ENCODE measurements at places on chromosomes 13 and 19.
A peak's percentile ranks its signal among the peaks of the same experiment; 100 is the strongest.

DNA sequence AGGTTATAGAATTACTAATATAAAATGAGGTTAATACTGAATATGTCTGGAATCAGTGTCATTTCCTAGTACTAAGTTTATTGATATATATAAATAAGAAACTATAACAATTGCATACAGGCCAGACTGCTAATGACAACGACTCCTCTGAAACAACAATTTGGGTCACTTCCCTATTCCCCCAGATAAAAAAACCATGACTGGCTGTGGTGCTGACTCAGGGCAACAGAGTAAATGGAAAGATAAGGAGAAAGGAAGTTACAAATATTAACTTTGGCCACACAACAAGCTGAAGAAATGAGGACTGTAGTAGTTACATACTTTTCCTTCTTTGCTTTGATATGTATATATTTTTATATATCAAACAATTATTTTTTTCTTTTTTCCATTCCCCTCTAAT is 263.7 kb upstream of the PCDH9 start:
- DNase-seq = peak; percentile 4

DNA sequence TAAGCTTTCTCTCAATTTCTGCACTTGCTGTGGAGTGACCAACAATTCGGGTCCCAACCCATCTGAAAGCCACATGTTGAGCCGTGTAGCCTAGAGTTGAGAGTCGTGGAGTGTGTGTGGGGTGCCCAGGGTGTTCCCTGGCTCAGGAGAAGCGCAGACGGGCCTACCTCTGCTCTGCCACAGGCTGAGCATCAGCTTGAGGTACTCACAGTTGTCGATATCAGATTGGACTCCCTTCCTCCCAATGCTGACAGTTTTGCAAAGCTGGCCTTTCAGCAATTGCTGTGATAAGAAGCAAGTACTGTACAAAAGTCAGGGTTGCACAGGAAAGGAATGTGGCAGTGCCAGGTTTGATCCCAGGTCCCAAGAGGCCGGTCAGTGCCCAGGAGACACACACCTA is 133.4 kb upstream of the SPACA7 start:
- DNase-seq = no peak

DNA sequence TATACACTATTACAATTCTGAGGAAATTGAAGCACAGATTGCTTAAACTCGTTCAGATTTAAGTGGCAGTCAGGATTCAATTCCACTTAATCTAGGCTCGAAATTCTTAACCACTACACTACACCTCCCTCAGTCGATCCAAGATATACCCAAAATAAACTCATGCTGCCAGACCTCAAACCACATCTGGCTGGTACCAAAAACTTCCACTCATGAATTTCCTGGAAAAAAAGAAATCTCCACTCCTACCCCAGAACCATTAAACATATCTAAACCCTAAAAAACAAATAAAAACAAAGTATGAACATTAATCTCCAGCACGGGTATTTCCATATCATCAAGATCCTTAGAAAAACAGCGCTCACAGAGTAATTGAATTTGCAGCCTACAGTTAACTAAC is 1.1 kb downstream of the ZFP30 start:
- peak; percentile 2 for DNase-seq

DNA sequence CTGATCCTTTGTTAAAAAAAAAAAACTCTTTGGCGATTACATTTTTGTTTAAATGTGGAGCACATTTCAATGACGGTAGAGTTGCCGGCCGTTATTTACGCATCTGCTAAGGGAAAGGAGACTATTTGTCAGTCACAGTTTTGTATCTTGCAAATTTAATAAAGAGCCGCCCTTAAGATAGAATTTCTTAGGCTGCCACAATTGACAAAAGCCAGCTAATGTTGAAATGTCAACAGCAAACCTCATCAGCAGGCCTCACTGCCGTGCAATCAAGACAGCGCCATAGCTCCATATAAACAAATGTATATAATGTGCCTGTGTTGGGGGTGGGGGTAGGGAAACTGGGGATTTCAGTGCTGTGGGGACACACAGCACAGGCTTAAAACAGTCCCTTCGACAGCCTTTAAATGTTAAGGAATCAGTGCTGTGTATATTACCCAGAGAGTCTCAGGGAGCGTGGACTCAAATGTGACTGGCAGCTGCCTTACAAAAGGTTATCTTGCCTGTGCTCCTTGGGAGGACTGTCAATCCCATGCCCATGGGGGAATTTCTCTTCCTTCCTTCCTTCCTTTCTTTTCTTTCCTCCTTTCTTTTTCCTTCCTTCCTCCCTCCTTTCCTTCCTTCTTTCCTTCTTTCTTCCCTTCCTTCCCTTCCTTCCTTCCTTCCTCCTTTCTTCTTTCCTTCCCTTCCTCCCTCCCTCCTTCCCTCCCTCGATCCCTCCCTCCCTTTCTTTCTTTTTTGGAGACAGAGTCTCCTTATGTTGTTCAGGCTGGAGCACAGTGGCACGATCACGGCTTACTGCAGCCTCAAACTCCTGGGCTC is 108.0 kb downstream of the URI1 start:
- DNase-seq = no peak

DNA sequence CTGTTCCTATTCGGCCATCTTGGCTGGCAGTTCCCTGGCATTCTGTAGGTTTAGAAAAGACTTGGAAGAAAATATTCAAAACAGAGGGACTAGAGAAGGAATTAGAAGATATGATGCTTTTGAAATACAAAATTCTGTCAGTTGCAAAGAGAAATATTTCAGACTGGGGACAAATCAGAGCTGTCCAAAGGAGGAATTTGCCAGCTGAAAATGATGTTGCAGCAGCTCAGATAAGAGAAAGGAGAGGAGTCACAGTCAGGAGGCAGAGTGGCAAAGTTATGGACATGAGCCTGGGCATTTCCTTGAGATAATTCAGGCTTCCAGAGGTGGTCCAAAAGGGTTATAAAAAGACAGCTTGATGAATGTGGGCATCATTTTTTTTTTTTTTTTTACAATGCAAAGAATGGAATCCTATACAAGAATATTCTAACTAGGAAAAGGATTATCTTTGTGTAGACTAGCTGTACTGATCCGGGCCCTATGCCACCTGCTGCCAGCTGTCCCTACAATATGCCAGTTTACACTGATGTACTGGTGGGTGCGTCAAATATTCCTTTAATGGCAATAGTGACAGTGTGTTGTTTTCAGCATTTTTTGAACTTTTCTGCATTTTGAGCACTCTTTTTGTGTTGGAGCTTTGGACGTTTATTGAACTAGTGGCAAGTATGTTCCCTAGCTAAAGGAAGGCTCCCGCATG is 31.8 kb upstream of the CBY2 start:
- no peak for DNase-seq

DNA sequence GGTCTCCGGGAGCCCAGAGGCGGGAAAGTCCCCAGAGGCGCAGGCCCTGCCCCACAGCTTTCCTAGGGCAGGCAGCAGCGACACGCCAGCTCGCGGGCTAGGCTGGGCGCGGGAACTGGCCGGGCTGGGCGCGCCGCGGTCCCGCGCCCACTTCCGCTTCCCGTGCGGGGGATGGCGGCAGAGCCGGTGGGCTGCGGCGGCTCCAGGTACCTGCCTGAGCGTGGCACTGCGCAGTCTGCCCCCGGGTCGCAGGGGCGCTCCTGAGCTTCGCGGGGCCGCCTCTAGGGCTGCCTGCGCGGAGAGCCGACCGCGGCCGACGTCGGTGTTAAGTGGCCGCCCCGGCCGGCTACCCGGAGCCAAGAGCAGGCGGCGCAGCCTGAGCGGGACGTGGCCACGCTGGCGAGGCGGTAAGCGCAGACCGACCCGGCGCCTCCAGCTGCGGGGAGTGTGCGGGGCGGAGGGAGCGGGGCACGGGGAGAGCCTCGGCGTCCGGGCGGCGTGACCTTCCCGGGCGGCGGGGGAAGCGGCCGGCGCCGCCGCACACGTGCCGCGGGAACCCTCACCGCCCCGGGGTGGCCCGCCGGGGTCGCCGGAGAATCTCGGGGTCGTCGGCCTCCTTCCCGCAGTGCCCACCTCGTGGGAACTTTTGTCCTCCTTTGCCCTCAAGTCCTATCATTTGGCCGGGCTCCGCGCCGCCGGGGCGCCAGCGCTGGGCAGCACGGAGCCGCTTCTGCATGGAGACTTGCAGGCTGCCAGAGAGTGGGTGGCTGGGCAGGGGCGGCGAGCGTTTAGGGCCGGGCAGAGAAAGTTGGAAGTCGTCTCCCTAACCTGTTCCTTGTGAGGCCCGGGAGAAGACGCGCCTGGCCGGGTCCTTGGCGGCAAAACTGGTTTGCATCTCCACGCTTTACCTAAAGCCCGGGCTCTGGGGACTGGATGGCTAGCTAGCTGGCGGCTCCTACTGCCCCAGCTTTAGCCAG is 31.4 kb upstream of the MPHOSPH8 start:
- peak; percentile 41 for DNase-seq

DNA sequence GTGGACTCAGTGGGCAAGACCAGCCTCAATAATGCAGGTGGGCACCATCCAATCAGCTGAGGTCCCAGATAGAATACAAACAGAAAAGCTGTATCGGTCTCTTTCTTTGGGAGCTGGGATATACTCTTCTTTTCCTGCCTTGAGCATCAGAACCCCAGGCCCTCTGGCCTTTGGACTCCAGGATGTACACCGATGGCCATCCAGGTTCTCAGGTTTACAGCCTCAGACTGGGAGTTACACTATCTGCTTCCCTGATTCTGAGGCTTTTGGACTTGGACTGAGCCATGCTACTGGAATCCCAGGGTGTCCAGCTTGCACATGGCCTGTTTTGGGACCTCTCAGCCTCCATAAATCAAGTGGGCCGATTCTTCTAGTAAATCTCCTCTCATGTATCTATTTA is 27.6 kb upstream of the USP12 start:
- DNase-seq = no peak

DNA sequence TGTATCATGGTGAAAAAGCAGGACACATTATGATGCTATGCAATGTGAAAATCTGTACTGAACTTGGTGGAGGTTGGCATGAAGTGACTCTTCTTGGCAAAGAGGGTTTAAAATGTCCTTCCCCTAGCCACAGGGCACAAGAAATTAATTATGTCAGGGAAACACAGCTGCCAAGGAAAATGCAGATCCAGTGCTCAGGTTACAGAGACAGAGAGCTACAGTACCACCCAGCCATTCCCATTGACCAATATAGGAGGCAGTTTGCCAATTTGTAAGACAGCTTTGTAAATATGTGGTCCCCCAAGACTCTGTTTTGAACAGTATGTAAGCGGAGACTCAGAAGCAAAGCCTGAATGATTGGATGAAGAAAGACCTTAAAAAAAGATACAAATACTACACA is 69.4 kb upstream of the KLF12 start:
- DNase-seq = peak; percentile 34

- no peak for DNase-seq
Observed at GRCh38 chr13:35524171-35524570, 47.7 kb upstream of the MAB21L1 start.

- DNase-seq = no peak
Observed at GRCh38 chr19:51431124-51431523, 13.7 kb upstream of the SIGLEC10 start.

DNA sequence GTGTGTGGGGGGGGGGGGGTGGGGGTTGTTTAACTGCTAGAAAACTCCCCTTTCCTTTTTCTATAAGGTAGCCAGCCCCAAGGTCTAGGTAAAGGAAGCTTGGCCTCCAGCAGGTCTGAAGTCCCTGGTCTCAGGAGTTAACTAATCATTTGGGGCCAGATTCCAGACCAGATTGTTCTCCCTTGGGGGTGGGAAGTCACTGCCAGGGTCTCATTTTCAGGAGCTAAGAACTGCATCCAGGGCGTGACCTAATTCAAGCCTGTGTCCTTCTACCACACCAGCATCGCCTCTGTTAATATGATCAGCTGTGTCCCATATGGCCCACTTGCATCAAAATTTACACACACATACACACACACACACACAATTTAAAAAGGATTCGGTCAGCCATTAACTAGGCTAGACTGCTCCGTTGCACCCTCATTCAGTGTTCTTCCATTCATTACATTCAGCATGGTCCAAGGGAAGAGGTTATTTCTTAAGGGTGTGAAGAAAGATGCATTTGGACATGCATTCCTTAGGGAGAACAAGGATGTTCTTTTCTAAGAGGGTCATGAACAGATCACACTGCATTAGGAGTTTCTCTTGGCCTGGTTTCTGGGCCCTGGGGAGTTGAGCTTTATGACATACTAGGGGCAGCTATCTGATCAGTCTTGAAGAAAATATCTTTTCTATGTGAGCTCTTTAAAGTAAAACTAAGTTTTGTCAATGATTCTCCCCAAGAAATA is 91.0 kb downstream of the FGF14 start:
- peak; percentile 19 for DNase-seq

DNA sequence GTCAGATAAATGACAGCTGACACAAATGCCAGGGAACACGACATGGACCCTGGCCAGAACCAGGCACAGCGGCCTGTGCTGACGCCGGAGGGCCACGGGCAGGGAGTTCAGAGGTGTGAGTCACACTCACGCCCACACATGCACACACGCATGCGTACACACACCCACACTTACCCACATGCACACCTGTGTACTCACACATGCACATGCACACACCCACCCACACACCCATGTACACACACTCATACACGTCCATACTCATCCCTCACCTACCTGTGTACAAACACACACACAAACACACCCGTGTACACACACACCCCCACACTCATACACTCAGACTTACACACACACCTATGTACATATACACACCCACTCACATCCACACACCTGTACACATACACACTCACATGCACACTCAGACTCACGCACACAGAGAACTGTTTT is 40.4 kb downstream of the MLLT1 start:
- DNase-seq = no peak

DNA sequence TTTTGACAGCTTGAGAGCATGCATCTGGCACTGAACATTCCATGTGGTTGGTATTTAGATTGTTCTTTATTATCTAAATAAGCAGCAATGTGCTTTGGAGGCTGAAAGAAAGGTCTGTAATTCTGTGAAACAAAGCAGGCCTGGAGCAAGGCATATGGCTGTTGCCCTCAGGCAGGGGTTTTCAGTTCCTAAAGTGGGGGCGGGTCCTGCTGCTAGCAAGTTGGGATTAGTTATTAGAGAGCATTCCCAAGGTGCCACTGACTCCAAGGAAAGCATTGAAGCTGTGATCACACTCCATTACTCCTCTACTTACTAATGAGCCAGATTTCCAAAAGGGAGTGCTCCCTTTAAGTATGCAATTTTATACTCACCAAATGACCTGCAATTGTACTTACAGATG is 432.2 kb downstream of the OLFM4 start:
- no peak for DNase-seq

DNA sequence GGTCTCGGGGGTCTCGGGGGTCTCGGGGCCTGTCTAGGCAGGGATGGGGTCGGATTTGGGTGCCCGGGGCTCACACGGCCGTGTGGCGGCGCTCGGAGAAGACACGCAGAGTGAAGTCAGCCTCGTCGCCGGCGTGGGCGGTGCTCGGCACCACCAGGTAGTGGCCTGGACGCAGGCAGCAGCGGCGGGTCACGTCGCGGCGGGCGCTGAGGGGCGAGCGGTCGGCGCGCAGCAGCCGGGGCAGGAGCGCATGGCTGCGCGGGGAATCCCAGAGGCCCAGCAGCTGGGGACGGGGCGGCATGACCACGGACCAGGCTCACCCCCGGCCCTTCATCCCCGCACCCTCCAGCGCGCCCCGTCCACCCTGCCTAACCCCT is 8.2 kb downstream of the CAPN12 start:
- no peak for DNase-seq

DNA sequence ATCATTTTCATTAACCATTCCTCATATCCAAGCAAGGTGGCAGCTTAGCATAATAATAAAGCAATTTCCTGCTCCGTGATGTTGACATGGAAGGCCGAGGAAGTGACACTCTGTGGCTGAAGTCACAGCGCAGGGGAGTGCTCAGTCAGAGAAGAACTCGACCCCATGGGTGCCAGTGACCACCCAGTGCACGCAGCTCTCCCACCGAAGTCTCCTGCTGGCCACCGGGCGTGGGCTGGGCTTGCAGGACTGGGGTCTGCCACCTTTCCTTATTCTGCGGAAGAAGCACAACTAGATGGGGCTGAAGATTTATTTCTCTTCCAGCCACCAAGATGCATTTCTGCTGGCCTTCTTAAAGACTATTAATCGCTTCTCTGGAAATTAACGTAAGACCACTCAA is 132.1 kb upstream of the SPACA7 start:
- no peak for DNase-seq

Measured in choroid plexus epithelial cell (primary cell).